ENCODE measurements at places on chromosomes 7 and 10. TPM values are rescaled to one million over a fixed set of nuclear protein-coding genes. Genes with fewer than 3 reads are reported as not detected.

The PLAU gene
- total RNA-seq = 13.0 TPM

The GRM8 gene
- 0.45 TPM for total RNA-seq

The PRTFDC1 gene
- 1.3 TPM for total RNA-seq

The HEPACAM2 gene
- total RNA-seq = 0.19 TPM

The UPK3BL2 gene
- 5.0 TPM for total RNA-seq

The HBP1 gene
- 144 TPM for total RNA-seq

DNA sequence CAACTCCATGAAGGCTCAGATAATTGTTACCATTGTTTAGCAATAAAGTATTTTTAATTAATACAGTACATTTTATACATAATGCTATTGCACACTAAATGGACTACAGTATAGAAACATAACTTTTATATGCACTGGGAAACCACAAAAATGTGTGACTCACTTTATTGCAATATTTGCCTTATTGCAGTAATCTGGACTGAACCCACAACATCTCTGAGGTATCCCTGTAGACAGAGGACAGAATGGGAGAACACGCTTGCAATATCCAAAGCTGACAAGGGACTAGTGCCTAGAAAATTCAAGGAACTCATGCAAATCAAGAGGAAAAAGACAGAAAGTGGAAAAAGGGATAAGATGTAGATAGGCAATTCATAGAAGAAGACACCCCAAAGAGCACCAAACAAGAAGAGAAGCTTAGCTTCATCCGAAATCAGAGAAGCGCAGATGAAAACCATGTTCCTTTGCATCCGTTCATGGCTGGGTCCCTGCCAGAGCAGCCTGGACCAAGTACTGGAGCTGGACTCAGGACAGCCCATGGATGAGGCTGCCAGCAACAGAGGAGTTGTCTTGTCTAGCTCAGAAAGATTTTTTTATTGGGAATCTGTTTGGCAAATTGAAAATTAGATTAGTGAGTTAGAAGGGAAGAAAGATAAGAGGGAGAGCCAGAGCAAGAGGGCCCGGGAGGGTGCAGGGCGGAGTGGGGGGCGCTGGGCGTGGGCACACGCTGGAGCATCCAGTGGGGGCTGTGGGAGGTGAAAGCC lies 16.0 kb upstream of the GALNTL5 start:
- DNase-seq = no peak

- DNase-seq = no peak
Observed at GRCh38 chr10:89075631-89076030, 85.0 kb downstream of the FAS start.

DNA sequence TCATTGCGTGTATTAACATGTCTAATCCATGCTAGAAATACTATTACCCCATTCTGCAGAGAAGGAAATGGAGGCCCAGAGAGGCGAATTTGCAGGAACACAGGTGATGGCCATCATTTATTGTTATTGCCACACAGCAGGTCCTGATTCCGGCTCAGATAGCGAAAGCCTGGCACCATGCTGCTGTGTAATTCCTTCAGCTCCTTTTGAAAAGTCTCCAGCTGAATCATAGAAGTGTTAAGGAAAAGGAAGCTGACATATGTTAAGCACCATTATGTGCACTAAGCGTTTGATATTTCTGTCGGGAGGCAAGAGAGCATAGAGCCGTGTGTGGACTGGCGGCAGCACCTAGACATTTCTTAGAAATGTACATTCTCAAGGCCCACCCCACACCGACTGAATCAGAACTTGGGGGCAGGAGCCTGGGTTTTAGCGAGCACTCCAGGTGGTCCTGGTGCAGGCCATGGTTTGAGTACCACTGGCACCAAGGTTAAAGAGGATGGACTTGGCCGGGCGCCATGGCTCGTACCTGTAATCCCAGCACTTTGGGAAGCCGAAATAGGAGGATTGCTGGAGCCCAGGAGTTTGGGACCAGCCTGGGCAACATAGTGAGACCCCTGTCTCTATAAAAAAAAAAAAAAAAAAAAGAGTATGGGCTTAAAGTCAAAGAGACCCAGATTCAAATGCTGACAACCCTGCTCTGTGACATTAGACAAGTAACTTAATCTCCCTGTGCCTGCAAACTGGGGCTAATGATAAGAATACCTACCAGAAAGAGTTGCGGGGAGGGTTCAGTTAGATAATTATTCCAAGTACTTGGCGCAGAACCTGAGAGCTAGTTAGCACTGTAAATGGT lies 52.2 kb downstream of the UNC5B start:
- no peak for DNase-seq

DNA sequence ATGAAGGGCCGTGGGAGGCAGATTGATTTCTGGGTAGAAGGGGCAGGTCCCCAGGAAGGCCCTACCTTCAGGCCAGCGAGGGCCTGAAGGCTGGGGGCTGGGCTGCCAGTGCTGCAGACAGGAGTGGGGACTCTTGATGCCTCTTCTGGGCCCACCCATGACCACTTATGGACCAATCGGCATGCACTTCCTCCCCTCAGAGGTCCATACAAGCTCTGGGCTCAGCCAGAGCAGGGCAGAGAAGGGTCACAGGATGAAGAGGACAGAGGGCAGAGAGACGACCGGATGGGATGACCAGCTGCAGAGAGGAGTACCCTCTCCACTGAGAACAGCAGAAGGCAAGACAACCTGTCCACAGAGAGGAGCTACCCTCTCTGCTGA lies 120.1 kb downstream of the DYNC2I1 start:
- DNase-seq = no peak

DNA sequence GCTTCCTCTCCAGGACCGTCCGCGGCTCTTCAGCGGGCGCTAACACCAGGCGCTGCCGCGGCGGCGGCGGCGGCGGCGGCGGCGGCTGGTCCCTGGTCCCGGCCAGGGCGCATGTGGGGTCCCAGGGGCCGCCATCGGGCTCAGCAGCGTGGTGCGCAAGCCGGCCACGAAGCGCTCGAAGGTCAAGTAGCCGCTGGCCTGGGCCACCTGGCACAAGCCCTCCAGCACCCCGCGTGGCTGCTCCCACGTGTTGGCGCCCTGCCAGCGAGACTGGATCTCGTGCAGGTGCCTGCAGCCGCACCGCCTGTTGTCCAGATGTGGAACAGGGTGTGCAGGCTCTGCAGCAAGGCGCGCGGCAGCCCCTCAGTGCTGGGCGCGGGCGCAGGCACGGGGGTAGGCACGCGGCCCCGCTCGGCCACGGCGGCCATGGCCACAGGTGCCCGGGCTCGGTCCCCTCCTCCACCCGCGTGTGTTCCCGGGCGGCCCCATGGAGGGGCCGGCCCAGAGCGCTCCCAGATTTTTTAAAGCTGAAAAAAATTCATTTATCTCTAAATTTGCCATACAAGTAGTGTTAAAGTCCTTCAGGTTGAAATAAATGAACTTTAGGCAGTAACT lies 884.2 kb upstream of the ZNF722 start:
- DNase-seq = peak; percentile 83

DNA sequence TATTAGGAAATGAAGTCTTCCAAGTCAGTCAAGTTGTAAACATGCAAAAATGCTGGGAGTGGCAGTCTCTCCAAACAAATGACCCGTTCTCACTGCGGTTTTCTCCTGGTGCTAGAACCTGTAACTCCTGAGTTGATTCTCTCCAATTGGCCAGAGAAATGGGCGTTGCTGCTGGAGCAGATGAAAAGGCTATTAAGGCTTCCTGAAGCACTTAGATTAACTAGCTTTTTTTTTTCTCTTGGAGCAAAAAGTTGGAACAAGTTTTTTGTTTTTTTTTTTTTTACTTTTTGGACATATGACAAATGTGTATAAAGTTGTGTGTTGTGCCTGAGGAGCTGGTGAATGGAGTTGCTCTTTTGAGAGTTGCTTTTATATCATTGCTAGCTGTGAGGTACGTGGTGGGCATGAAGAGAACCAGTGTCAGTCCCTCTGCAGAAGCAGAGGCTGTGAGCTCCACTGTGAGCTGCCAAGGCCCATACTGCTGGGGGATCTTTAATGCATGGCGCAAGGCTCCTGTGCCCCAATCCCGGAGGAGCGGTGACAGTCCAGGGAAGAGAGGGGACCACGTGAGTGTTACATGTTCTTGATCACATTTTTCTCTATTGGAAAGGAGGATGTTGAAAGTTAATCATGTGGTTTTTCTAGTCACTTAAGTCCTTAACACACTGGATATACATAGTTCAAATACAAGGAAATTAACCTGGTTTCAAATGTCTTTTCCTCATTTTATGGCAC lies 393.6 kb upstream of the GALNT17 start:
- DNase-seq = no peak

GRCh38 chr10:6385665-6386064 lies 182.9 kb downstream of the PFKFB3 start:
- no peak for DNase-seq
